ENCODE measurements at places on chromosomes 13 and 19. TPM values are rescaled to one million over a fixed set of nuclear protein-coding genes. Genes with fewer than 3 reads are reported as not detected.

Gene SIGLEC11
- not detected for total RNA-seq

Gene SYCN
- total RNA-seq, result not detected

Gene CASP14
- not detected for total RNA-seq

Gene FGF21
- total RNA-seq, result not detected

Gene ZNF90
- not detected for total RNA-seq

Gene KLK3
- not detected for total RNA-seq

Gene ZSCAN1
- total RNA-seq, result not detected

Gene MBD3L3
- not detected for total RNA-seq

Gene SLC46A3
- 1.7 TPM for total RNA-seq

Gene ZIC5
- total RNA-seq, result 3.0 TPM

Gene ZIC2
- 9.4 TPM for total RNA-seq

All from A549 treated with CORT108297 at 1 μM for 4 hours (cell line).